ENCODE measurements at places on chromosomes 16 and 17.
A peak's percentile ranks its signal among the peaks of the same experiment; 100 is the strongest.

GRCh38 chr16:69514356-69514755, 51.4 kb upstream of the NFAT5 start:
- no peak for DNase-seq

GRCh38 chr17:39738568-39738901, 797 bp downstream of the GRB7 start:
- DNase-seq, result no peak

GRCh38 chr16:57807968-57808528, 5.8 kb upstream of the KIFC3 start:
- DNase-seq, result peak; percentile 94

- peak; percentile 71 for DNase-seq
These were observed 31.0 kb upstream of the BHLHA9 start for GRCh38 chr17:1239210-1239609.

DNA sequence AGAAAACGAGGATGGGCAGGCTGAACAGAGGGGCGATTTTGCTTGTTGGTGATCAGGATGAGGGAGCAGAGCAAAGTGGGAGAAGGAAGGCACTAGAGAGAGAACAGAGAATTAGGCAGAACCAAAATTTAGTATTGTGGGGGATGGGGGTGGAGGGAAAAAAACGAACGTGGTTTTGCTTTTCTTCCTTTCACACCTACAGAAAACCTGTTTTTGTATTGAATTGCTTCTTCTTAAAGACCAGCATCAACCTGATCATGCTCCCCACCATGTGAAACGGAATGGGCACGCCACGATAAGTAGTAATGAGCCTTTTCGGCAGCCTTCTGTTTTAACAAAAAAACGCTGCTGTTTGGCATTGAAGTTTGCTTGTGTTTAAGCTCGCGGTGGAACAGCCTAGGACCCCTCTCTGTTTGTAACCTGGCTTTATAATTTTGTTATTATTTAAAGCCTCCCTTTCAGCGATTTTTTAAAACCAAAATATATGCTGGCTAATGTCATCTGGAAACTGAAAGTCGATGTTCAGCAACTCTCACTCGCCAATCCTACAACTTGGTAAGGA, 36.8 kb downstream of the ERCC4 start:
- DNase-seq, result no peak

DNA sequence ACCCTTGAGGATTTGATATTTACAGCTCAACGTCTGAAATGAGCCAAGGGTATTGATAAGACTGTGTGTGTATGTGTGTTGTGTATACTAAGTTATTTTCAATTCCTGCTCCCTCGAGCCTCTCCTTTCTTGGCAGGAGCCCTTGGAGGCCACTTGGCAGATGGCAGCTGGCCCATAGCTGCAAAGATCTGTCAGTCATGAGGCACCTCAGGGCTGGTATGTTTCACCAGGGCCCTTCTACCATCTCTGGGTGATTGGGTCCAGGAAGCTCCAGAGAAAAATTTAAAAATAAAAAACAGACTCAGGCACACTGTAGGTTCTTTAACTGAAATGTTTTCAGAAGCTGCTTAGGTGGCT, 355.7 kb downstream of the HAPSTR1 start:
- no peak for DNase-seq

GRCh38 chr16:3577302-3577752, at the start of gene NLRC3:
NLRC3 (minus strand) TSS chr16:3577403; CDS start chr16:3565036, 12,367 bp downstream.
- no peak for DNase-seq

DNA sequence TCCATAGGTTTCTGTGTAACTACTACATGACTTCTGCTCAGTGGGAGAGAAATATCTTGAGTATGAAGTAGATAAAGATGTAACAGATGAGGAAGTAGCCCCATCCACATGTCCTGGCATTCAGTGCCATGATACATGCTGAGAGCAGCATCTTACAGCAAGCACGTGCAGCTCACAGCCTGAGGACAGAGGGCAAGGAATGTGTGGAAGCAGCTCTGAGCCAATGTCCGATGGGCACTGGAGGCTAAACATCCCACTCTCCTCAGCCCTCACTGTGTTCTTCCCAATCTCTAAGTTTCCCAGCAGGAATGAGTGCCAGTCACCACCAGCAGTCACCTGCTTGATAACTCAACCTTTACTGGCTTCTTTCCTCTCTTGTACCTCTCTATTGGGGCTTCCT, 40.4 kb downstream of the CFDP1 start:
- DNase-seq, result no peak

DNA sequence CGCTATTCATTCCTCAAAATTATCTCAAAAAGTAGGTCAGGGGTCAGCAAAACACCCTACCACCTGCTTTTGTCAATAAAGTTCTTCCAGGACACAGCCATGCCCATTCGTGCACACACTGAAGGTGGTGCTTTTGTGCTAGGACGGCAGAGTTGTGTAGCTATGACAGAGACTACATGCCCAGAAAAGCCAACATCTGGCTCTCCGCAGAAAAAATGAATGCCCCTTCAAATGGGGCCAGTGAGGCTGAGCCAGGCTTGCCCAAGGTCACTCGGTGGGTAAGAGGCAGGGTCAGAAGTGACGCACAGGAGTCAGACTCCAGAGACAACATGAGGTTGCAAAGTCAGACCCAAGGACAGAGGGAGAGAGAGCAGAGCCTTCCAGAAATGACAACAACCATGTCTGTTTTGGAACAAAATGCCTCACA, 200.1 kb downstream of the XYLT1 start:
- DNase-seq, result no peak

GRCh38 chr16:71288570-71288889, 672 bp downstream of the CMTR2 start:
- peak; percentile 41 for DNase-seq

DNA sequence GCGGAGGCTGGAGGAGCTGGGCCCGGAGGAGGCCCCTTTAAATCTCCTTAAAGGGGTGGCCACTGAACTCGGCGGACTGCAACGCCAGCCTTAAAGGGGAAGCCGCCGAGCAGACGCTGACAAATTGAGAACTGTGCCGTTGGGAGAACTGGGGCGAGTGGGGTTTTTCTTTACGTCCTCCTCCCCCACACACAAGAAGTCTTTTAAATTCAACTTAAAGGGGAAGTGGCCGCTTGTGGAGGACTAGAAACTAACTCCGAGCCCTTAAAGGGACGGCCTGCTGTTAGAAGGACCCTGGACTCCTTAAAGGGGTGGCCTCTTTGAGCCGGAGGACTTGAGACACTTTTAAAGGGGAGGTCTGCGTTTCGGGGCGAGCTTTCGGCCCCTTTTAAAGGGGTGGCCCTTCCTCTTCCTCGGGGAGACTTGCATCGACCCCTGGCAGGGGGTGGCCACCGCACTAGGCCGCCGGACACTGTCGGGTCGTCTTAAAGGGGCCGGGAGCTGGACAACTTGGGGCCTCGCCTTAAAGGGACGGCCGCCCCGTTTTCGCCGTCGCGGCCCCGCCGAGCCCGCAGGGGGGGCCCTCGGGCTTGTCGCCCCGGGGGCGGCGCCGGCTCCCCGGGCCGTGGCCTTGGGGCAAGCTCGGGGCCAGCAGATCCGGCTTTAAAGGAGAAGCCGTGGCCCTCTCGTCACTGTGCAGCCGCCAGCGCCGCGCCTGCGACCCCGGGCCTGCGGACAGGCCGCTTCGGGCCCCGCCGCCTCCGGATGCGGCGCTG, 688 bp downstream of the FBRS start:
- DNase-seq, result peak; percentile 98

All from choroid plexus epithelial cell (primary cell).